Cardiac septum (tissue), 1 donor: ENCODE measurements at places on chromosomes 5 and 9. TPM values are rescaled to one million over a fixed set of nuclear protein-coding genes. Genes with fewer than 3 reads are reported as not detected.

- no peak for DNase-seq
Observed at GRCh38 chr5:102539996-102540728, 41.4 kb upstream of the SLCO6A1 start.

DNA sequence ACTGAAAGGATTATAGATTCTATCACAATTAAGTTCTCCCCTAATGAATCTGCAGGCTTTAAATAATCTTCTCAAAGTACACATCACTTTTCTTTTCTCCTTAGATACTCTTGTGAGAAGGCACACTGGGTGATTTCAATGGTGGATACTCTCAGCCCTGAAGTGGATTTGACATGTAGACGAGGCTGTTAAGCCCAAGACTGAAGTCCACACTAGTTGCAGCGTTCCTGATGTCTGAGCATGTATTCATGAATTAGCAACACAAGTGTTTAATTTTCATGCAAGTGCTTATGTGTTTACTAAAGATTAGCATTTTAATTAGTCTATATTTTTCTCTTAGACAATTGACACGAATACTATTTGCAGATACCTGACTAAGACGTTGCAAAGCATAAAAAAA lies 218.9 kb downstream of the TMEM161B start:
- no peak for DNase-seq

DNA sequence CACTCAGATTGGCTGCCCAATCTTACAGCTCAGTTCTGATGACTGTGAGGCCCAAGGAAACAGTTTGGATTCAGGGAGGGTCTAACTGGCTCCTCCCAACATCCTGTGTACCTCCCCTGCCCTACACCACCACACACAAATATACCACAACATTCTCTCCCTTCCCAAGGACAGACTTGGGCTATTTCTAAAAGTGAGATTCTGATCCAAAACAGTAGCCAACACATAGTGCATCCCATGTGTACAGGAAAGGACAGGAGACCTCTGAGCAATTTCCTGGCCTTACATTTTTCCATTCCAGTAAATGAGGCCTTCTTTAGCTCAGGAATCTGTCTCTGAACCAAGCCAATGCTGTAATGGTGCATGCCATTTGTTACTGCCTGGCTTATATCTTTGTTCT lies 20.8 kb downstream of the ZNF366 start:
- no peak for DNase-seq

The NEUROG1 gene
- total RNA-seq = not detected

The MARCHF11 gene
- total RNA-seq = 1.3 TPM

The PTGS1 gene
- total RNA-seq = 2.9 TPM

The ACOT12 gene
- not detected for total RNA-seq

The NTNG2 gene
- total RNA-seq = 7.7 TPM
